Suppressor macrophage (primary cell): ENCODE measurements at places on chromosomes 2 and 18.

- DNase-seq = no peak
Measured at GRCh38 chr2:58715344-58715743, 474.2 kb upstream of the FANCL start.

DNA sequence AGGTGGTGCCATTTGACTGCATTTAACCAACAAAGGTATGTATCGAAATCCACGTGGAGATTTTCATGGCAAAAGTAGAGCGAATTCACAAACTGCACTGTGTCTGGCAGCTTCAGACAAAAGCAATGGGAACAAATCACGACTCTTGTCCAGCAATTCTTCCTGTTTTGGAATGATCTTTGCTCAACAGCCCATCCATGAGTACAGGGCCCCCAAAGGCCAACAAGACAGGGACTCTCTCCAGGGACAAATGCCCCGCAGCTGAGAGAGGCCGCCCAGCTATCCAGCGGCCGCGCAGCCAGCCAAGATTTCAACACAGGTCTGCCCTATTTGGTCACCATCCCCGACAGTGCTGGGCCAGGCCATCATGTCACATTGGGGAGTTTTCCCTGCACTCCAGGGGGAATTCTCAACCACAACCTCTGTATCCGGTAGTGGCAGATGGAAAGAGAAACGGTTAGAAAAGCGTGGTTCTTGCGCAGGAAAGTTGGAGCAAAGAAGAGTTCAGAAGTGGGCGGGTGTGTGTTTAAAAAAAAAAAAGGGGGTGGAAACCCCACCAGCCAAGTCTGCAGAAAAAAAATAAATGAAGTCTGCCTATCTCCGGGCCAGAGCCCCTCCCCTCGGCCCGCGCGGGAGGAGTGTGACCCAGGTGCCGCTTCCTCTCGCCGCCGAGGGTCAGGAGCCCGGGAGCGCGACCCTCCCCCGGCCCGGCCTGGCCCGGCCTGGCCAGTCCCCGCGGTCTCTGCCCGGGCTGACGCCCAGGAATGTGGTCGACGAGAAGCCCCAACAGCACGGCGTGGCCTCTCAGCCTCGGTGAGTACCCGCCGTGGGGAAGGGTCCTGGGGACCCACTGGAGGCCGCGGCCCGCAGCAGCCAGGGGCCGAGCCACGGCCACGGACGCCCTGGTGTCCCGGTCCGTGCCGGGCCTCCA, at the start of gene GYPC:
GYPC (plus strand) TSS at position 659 of the 931 bp plus-strand sequence; CDS start at position 765, 106 bp downstream.
- DNase-seq = peak; percentile 84

DNA sequence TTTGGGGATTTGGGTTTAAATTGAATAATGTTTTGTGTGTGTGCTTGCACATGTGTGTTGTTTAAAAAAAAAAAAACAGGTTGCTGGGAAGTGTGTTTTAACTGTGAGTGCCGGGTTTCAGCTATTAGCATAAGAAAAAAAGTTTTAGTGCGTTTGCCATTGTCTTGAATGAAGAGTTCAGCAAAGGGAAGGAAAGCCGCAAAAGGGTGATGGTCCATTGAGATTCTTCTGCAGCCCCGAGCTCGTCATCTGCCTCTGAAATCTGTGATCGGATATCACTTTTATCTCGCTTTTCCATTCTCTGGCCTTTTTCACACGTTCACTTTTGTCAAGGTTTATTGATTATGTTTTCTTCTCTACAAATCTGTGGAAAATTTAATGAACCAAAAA, 4.7 kb downstream of the GLI2 start:
- no peak for DNase-seq

DNA sequence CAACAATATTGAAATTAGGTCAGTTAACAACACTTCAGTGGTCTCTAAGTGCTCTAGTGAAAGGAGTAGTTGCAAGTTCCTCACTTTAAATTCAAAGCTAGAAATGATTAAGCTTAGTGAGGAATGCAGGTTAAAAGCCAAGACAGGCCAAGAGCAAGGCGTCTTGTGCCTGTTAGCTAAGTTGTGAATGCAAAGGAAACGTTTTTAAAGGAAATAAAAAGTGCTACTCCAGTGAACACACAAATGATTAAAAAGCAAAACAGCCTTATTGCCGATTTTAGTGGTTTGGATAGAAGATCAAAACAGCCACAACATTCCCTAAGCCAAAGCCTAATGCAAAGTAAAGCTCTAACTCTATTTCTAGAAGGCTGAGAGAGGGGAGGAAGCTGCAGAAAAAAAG, 44.7 kb downstream of the ANTXR1 start:
- no peak for DNase-seq

DNA sequence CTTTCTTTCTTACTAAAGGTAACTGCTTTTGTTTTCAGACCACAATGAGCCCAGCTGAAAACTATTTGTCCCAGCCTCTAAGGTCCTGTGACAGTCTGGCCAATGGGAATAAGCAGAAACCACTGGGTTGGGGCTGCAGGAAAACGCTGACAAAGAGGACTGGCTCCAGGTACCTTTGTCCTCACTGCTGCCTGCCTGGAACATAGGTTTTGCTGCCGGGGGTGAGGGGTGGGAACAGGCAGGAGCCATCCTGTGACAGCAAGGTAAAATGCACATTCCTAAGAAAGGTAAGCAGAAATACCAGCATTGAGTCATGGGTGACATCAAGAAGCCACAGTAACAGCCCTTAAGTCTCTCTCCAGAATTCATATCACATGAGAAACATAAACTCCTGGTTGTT, 21.6 kb downstream of the PTPN2 start:
- DNase-seq = no peak

DNA sequence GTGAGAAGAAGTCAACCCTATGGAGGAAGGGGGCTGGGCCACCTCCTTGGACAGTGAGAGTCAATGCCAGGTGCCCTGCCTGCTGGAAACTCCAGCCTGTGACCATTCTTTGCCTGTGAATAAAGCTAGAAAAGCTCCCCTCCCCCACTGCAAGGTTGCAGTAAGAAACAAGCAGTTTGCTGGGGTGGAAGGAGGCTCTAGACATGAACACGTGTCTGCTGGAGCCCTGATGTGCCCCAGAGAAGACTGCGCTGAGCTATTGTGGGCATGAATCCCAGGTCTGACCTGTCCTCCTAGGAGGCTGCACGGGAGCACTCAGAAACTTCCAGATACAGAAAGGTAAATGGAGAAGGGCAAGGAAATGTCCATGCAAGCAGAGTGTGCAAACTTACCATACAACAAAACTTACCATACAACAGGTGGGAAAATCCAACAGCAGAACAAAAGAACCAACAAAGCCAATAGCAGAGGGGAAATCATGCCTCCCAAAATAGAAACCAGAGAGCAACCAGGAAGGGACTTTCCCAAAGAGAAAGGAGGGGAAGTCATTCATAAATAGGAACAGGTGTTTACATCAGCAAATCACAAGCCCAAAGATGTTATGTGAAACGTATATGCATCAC, 278.7 kb downstream of the BCL2 start:
- peak; percentile 56 for DNase-seq

DNA sequence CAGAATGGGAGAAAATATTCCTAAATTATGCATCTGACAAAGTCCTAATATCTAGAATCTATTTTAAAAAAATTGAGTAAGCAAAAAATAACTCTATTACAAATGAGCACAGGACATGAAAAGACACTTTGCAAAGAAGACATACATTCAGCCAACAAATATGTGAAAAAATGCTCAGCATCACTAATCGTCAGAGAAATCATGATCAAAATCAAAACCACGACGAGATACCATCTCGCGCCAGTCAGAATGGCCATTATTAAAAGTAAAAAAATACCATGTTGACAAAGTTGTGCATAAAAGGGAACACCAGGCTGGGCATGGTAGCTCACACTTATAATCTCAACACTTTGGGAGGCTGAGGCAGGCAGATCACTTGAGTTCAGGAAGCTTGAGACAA, 63.5 kb downstream of the EVA1A start:
- no peak for DNase-seq

GRCh38 chr2:231299267-231299666, 96.2 kb upstream of the B3GNT7 start:
- peak; percentile 78 for DNase-seq

GRCh38 chr2:50691513-50691912, 340.4 kb downstream of the NRXN1 start:
- DNase-seq = no peak

DNA sequence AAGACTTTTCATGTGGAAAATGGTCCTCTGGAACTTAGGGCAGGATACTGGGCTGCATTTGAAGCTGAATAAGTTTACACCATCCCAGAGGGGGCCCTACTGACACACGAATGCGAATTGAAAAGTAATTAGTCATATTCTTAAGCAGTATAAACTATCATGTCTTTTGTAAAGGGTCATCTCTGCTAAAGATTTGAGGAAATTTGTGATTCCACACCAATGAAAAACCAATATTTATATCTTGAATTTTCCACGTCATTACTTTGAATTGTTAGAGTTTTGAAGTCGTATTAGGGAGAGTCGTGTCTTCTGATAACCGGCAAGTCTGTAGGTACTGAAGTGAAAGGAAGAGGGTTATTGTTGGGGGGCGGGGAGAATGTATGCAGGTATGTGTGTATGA, 4.1 kb upstream of the OTX1 start:
- no peak for DNase-seq

DNA sequence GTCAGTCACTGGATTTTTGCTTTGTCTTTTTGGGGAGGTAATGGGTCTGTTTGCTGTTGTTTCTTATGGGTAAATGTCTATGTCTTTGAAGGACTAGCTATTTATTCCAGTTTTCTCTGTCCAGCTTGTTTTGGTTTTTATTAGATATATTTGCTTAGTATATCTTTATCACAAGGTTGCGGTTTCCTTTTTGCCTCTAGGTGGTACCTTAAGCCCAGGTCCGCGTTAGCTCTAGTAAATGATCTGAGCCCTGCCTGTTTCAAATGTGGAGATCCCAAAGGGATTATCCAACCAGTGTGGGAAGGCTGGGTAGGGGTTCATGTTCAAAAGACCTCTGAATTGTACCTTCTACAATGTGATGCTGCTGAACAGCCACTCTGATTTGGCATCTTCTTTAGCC, 114.5 kb downstream of the MYO3B start:
- no peak for DNase-seq

- no peak for DNase-seq
Measured at GRCh38 chr2:79715338-79715737, 202.5 kb downstream of the CTNNA2 start.

DNA sequence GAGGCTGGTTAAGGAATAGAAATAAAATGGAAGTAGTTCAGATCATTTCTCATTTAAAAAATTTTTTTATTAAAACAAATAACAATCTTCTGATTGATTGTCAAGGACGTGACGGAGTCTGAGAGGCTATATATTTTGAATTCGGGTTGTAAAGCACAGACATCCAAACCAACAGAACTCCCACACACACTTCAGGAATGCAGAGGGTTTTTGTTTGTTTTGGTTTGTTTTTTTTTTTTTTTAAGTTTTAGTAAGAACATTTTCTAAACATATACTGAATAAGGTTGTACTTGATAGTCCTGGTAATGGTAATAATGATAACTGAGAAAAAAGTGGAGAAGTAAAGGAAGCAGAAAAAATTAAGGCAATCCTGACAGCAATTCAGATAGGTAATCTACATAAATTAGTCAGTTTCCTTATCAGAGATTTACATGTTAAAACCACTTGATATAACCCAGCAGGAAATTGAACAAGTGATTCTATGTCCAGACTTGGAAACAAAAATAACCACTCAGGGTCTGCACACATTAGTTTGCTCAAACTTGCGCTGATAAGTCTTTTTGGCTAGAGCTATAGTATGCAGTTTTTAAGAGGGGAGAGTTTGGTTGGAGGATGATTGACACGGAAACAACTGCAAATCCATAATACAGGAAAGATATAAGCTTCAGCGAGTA, 51.5 kb upstream of the CTAGE1 start:
- DNase-seq = no peak

DNA sequence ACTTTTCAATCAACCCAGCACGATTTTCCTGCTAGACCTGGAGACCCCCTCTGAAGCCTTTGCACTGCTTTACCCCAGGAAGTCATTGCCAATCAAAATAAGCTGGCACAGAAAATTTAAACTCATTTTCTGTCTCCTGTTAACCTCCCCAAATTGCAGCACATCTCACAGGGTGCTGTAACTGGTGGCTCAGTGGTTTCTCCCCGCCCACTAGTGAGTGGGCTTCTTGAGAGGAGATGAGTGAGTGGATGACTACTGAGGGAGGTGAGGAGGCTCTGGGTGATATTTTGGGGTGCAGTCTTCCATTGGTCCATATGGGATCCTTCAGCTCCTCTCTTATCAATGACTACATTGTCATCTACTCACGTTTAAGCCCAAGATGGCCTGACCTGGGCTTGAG, 239.8 kb upstream of the HS6ST1 start:
- peak; percentile 29 for DNase-seq

DNA sequence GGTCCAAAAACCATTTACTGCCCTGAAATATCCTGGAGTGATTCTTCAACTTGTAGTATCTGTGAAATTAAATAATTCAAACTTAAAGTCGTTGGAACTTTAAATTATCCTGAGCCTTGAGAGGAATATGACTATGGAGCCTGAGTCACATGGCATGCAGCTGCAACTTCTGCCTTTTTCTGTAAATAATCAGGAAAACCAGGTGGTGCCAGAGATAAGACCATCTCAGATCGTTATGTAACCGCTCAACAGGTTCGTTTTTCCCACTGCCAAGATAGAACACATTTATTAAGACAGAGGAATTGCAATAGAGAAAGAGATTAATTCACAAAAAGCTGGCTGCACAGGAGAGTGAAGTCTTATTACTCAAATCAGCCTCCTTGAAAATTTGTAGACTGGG, 876.5 kb downstream of the SUCLG1 start:
- DNase-seq = no peak
